Ecto neural progenitor cell (in vitro differentiated cells): ENCODE measurements at places on chromosomes 7 and 10.

- no peak for DNase-seq
Measured at GRCh38 chr10:47453141-47454007, 30.5 kb downstream of the ANXA8 start.

DNA sequence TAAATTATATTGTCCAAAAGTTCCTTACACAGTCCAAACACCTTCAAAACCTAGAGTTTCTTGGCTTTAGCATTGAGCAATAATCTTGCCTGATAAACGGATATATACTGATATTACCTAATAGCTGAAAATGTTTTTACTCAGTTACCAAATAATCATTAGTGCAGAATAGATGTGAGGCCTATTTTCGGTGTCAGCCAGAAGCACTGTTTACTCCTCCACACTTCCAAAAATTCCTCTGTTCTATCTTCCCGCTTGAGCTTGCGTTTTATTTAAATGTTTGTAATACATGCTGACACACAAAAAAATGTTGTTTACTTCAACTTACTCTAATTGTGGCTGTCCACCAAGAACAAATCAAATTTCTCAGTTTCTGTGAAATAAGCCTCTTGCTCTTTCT is 606.2 kb upstream of the TEX47 start:
- DNase-seq, result no peak

DNA sequence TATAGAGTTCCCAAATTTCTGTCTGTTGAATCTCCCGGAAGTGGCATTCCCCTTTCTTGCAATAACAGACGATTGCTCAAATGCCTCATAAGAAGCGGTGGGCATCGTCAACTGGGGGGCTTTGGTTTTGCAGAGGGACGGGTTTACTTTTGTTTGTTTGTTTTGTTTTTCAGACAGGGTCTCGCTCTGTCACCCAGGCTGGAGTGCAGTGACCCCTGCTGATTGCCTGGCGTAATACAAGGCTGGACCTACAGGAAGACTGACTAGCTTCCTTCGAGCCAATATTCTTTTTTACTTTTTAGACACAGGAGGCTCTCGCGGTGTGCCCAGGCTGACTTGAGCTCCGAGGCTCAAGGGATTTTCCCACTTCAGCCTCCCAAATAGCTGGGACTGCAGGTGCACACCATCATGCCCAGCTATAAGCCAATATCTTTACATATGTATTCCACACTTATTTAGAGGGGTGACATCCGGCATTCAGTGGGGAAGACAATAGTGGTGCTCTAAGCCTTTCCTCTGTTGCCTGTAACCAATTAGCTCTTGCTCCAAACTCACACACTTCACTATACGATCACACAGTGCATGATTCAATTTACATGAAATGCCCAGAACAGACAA is 58.1 kb downstream of the FHIP2A start:
- DNase-seq, result peak; percentile 63

DNA sequence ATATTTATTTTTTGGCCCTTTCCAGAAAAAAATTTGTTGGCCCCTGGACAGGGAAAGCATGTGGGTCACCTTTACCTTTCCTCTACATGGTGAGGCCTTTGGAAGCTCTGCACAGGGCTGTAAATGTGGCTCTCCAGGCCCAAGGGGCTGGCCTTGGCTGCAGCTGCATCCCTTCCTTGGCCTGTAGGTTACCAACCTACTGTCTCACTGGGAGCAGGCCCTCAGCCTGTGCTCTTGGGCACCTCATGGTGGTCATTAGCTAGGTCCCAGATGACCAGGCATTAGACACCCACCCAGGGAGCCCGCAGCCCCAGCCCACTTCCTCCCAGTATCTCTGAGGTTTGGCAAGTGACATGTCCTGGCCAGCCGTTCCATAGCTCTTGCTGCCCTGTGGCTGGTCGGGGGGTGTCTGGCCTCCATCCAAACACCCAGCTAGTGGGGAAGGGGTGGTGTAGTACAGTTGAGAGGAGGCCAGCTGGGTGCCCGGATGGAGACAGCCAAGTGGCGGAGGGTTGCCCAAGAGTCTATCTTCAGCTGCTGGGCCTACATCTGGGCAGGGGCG is 7.1 kb upstream of the CPA5 start:
- DNase-seq, result no peak

DNA sequence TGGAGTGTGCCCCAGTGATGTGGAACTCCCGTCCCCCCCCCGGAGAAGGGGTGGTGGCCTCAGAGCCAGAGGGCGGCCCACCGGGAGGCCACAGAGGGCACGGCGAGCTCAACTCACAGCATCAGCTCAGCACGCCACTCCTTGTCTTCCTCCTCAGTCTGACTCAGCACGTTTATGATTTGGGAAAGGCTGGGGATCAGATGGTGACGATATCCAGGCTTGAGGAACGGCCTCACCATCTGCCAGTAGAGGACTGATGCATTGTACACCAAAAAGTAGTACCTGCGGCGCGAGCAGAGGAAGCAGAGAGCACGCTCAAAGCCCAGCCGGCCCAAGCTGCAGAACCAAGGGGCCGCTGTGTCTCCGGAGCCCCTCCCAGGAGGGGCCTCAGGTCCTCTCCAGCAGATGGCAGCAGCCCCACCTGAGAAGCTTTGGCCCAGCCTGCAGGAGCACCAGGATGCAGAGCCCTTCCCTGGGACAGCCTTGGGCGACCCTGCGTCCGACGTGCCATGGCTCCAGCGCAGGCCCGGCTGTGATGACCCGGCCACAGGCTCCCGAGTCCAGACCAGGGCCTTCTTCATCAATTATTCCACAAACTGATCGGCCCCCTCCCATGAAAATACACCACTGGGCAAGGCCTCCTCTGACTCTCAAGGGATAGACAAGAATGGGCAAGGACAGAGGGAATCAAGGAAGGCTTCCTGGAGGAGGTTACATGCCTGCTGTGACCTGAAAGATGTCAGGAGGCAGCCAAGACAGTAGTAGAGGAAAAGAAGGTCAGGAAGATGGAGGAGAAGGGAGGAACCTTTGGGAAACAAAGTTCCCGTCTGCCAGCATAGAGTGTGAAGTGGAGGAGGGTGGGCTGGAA is 3.7 kb downstream of the CFAP46 start:
- peak; percentile 70 for DNase-seq

GRCh38 chr10:118563373-118563890 is 32.0 kb downstream of the PRLHR start:
- no peak for DNase-seq

- DNase-seq, result no peak
Measured at GRCh38 chr7:512146-512510, 7.5 kb downstream of the PDGFA start.

- peak; percentile 73 for DNase-seq
Measured at GRCh38 chr7:156156734-156157408, 344.6 kb upstream of the SHH start.

DNA sequence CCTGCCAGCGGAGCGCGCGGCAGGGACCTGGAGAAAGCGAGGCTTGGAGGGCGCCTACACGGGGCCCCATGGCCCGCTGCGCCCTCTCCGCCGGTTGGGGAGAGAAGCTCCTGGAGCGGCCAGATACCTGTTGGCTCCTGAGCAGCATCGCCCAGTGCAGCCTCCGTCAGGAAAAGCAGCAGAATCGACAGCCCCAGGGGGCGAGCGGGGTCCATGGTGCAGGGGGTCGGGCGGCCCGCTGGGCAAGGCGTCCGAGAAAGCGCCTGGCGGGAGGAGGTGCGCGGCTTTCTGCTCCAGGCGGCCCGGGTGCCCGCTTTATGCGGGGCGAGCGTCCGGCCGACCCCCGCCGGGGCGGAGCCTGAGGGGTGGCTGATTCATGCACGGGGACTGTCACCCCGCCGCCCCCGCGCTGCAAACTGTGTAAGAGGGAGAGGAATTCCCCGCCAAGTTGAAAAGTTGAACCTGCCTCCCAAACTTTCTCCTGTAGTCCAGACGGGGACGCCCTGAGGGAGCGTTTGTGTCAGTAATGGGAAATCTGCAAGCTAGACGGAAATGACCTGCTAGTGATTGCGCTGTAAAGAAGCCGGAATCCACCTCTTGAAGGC is at the start of gene TFPI2:
TSS of gene TFPI2 (minus strand) at position 290 of the 605 bp plus-strand sequence. CDS start at position 215, 75 bp downstream.
- DNase-seq, result peak; percentile 70

GRCh38 chr7:41096917-41097316 is 606.0 kb downstream of the INHBA start:
- DNase-seq, result no peak

DNA sequence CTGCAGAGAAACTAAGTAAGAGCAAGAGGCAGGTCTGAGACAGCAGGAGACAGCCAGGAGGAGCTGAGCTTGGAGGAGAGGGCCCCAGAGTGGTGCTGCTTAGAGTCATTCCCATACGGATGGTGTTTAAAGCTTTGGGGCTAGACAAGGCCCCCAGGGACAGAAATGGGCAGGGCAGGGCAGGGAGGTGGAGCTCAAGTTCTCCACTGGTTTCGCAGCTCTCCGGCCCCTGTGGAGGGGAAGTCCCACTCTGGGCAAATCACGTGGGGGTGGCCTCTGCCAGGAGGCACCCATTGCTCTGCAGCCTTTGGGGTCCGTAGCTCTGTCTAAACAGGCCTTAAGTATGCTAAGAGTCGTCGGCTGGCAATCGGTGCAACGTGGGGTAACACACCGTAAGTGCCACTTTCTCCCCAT is 1.0 kb upstream of the PTPRE start:
- DNase-seq, result no peak

DNA sequence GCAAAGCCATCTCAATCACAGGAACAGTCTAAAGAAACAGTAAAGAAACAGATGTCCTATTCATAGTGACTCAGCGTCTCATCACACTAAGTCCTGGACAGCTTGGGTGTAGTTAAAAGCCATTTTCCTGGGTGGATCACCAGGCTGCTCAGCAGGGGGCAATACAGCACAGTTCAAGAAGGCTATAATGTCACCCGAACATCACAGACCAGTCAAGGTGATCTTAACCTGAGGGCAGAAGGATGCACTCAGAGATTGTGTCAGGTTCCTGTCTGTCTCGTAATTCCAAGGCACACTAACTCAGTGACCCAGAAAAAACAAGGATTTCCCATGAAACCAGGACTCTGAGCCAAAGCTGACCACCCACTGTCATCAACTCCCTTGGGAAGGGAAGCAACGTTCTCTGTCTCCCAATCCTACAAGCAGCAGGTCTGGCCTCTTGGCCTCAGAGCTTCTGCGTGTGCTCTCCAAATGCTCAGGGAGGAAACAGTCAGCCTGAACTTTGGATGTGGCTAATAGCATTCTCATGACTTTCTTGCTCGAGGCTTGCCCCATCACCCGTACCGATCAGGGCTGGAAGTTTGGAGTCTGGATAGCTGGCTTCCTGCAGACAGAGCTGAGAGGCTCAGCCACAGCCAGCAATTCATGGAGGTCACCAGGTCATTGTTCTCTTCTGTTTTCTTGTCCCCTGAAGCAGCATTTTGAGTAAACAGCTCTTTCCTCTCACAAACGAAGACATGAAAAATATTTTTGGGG is 90.4 kb upstream of the FAM171A1 start:
- DNase-seq, result no peak

DNA sequence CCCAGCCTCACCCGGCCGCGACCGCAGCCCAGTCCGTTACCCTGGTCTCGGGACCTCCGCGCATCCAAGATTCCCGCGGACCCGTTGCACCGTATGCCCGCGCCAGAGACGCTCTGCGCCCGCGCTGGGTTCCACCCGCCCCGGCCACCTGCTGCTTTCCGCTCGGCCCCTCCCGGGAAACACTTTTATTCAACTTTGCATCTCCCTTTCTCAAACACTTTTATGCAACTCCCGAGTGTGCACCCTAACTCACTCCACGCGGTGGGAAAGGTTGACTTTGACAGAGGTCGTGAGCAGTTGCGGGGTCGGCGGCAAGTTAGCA is at the start of gene ODAD2:
TSS of gene ODAD2 (minus strand) at position 126 of the 322 bp plus-strand sequence. CDS start 3,937 bp downstream, outside the sequence.
- no peak for DNase-seq

DNA sequence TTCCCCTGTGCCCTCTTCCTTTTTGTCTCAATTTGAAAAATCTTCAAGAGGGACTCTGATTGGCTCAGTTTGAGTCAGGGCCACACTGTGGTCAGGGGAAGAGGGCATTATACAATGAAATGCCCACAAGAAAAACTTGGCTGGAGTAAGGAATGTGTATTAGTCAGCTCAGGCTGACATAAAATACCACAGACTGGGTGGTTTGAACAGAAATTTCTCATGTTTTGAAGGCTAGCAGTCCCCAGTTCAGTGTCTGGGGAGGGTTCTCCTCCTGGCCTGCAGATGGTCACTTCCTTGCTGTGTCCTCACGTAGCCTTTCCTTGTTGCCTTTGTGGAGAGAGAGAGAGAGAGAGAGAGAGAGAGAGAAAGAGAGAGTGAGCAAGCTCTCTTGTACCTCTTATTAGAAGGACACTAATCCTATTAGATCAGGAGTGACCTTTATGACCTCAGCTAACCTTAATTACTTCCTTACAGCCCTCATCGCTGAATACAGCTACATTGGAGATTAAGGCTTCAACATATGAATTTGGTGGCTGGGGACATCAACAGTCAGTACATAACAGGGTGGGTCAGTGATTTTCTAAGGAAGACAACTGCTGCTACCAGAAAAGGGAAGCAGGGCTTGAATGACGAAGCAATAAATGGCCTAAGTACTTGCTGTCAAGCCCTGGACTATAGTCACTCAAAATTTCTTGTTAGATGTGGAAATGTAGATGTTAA is 25.8 kb upstream of the FAM13C start:
- DNase-seq, result peak; percentile 46

DNA sequence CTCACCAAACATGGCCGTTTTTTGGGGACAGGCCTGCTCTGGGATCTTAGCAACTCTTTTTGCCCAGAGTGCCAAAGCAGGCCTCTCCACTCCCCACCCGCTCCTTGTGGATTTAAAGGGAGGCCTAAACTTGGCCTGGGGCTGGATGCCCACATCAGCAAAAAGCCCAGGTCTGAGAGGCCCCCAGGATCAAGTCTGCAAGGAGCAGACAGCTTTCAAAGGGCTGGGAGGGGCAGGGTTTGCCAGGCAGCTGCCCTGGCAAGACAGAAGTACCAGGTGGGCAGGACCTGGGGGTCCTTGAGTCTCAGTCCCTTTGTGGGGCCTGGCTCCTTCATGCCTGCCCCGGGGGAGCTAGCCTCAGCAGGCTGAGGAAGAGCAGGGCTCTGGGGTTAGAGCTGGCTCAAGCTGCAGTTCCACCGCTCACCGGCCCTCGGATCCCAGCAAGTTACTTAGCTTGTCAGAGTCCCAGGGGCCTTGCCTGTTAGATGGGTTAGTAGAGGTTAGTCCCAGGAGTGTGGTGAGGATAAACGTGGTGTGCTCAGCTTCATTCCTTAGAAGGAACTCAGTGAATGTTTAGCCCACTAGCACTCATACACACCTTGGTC is 56.2 kb downstream of the ARHGAP22 start:
- DNase-seq, result no peak

GRCh38 chr10:43082087-43082486 is 5.2 kb downstream of the RET start:
- DNase-seq, result no peak

- no peak for DNase-seq
Measured at GRCh38 chr7:2953588-2954407, 89.9 kb downstream of the CARD11 start.

DNA sequence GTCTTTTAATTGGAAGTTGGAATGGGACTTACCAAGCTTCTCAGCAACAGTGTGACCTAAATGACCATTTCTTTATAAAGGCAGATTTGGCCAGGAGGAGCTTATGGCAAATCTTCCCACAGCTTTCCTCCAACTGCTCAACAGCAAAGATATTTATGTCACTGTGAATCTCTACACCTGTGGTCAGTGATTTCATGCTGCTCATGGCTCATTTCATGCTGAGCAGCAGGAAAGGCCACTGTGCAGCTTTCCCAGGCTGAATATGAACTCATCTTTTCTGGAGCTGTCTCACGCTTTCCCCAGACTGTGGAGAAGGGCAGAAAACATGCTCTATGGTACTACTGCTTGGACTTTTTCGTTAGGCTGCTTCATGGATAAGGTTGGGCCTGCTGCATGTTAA is 29.8 kb downstream of the CALCR start:
- DNase-seq, result no peak

GRCh38 chr10:51952056-51952455 is 252.7 kb upstream of the CSTF2T start:
- DNase-seq, result no peak

GRCh38 chr7:98185101-98185500 is 26.1 kb upstream of the BHLHA15 start:
- DNase-seq, result no peak

- DNase-seq, result no peak
Measured at GRCh38 chr10:100349087-100349486, 2.1 kb downstream of the SCD start.
